ENCODE measurements at places on chromosomes 13 and 19.

DNA sequence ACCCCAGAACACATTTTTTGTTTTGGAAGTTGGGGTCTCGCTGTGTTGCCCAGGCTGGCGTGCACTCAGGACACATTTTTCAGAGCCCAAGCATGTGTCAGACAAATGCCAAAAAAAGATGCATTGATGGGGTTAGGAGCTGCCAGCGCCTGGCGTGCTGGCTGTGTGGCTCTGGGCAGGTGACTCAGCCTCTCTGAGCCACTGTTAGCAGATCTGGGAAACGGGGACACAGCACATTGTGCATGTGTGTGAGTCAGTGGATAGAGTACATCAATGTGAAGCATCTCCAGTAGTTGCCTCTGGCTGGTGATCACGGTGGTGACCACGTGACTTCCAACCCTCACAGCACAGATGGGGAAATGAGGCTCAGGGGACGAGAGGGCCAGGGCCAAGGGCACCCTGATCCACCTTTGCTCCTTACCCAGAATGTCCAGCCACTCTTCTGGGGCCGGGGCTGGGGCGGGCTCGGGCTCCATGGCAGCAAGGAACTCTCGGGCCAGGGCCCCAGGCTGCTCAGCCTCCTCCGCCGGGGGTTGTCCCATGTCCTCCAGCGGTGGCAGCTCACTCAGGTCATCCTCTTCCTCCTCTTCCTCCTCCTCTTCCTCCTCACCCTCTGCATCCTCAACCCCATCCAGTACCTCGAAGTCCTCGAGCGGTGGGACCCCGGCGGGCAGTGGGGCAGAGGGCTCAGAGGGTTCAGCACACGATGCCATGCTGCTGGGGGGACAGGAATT lies 1.9 kb downstream of the FKBP8 start:
- no peak for DNase-seq

GRCh38 chr13:36014763-36015162 lies 116.4 kb downstream of the DCLK1 start:
- no peak for DNase-seq

DNA sequence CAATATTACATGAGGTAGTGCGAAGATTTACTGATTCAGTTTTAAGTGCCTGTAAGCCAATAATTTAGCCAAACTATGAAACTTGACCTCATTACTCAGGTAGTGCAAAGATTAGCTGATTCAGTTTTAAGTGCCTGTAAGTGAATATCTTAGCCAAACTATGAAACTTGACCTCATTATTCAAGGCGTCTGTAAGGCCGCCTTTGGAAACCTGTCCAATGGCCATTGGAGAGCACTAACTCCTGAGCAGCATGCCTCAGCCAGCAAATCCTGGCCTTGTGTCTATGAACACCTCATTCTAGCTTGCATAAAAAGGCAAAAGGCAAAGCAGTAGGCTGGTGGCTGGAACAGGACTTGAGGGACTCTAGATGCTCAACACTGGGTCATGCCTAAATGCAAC lies 127.0 kb upstream of the GPR12 start:
- DNase-seq, result no peak

DNA sequence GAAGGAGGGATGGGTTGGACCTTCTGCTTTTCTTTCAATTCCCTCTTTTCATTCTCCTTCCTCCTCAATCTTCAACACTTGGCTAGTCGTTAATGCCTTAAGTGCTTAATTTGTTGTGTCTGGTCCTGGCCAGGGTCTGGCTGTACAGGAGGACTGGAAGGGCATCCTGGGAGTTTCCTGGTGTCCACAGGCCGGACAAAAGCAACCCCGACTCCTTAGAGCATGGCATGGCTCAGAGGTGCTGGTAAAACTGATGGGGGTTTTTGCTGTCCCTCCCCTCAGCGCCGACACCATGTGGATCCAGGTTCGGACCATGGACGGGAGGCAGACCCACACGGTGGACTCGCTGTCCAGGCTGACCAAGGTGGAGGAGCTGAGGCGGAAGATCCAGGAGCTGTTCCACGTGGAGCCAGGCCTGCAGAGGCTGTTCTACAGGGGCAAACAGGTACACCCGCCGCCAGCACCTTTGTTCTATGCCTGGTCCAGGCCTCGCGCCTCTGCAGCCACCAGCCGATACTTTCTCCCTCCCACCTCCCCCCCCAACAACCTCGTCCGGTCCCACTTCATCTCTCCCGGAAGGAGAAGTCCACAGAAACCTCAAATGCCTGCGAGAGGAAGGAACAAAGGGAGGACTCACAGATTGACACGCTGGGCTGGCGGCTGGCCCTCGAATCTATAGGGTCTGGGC lies 1.4 kb downstream of the UHRF1 start:
- no peak for DNase-seq

DNA sequence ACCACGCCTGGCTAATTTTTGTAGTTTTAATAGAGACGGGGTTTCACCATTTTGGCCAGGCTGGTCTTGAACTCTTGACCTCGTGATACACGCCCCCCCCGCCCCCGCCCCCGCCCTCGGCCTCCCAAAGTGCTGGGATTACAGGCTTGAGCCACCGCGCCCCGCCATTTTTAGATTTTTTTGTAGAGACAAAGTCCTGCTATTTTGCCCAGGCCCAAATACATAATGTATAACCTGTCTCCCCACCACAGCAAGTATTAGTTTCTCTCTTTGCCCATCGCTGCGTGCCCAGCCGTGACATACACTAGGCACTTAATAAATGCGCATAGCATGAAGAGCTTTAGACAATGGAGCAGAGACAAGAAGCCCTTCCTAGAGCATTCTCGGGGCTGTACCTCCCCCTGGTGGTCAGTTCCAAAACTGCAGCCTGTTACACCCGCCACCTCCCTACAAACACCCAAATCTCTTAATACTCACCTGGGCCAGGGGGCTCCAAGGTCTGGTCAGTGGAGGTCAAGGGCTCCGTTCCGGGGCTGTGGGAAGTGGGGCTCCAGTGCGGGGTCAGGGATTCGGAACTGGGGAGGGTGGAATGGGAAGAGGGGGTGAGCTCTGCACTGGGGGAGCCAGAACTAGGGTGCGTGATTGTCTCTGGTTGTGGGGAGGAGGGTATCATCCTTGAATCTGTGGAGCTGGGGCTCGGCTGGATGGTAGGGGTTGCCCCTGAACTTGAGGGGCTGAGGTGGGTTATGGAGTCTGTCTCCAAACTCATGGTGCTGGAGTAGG lies 22.5 kb downstream of the IQCN start:
- DNase-seq, result peak; percentile 38

- no peak for DNase-seq
These were observed 62.7 kb downstream of the PCDH9 start for GRCh38 chr13:67167420-67167819.
